ENCODE measurements at places on chromosomes 4 and X.

GRCh38 chr4:152176627-152177214 lies 359.2 kb downstream of the FBXW7 start:
- DNase-seq = no peak

- no peak for DNase-seq
Observed at GRCh38 chrX:22652596-22652995, 347.2 kb upstream of the DDX53 start.

- DNase-seq = no peak
Observed at GRCh38 chr4:108849611-108850168, 86.8 kb upstream of the ETNPPL start.

GRCh38 chrX:67692246-67692645 lies 148.4 kb downstream of the AR start:
- no peak for DNase-seq

DNA sequence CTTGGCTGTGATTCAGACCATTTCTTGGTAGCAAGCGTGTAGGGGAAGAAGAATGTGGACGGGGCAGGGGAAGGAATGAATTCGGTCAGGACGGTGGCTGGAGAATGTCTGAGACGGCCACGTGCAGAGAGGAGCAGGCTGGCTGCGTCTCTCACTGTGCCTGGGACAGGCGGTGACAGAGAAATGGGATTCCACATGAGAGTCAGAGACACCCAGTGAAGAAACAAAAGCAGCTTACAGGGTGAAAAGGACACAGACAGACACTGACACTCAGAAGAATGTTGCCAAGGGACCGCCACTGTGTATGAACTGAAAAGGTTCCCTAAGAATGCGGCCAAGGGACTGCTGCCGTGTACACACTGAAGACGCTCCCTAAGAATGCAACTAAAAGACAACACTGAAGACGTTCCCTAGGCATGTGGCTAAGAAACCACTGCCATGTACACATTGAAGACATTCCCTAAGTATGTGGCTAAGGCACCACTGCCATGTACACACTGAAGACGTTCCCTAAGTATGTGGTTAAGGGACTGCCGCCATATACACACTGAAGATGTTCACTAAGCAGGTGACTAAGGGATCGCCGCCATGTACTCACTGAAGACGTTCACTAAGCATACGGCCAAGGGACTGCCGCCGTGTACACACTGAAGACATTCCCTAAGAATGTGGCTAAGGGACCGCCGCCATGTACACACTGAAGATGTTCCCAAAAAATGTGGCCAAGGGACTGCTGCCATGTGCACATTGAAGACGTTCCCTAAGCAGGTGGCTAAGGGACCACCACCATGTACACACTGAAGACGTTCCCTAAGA lies 49.1 kb downstream of the DHRSX start:
- no peak for DNase-seq

GRCh38 chr4:170623899-170624298 lies 534.1 kb upstream of the AADAT start:
- DNase-seq = no peak

DNA sequence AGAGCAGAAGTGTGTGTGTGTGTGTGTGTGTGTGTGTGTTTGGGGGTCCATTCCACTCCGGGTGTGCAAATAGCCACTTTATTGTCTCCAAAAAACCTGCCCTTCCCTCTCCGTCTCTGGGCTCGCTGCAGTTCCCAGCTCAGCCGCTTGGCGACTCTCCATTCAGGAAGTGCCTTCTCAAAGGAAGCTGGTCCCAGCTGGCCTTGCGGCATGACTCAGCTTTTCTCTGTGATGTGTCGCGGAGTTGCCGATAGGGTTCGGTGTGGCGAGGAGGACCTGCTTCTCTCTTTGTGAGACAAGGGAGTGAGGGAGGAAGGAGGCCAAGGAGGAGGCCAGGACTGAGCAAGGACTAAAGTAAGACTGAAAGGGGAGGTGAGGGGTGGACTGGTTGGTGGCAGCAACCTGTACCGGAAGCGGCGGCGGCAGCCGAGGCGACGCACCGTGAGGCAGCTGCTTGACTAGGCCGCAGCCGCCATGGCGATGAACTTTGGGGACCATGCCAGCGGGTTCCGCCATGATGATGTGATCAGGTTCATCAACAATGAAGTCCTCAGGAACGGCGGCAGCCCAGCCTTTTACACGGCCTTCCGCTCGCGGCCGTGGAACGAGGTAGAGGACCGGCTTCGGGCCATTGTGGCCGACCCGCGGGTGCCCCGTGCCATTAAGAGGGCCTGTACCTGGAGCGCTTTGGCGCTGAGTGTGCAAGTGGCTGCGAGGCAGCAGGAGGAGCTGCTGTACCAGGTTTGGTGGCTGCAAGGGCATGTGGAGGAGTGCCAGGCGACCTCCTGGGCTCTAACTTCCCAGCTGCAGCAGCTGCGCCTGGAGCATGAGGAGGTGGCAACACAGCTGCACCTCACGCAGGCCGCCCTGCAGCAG lies at the start of gene TEX13C:
TSS of gene TEX13C (plus strand) at position 226 of the 876 bp plus-strand sequence. CDS start at position 475, 249 bp downstream.
- no peak for DNase-seq

- DNase-seq = no peak
Observed at GRCh38 chr4:13169731-13170525, 314.2 kb downstream of the RAB28 start.

DNA sequence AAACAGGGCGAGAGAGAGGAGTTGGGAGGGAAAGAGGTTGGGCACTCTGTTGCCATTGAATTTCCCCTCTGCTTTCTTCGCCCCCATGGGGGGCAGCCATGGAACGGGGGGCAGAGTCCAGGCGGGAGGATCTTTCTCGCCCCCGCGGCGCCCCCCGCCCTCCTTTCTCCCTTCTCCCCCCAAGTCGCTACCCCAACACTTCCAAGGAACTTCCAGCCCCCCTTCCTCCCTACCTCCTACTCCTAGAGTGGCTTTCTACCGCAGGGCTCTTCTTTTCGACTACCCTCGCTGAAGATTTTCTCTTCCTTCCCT lies 594 bp upstream of the STAG2 start:
- no peak for DNase-seq

GRCh38 chr4:114161809-114162208 lies 182.4 kb upstream of the ARSJ start:
- DNase-seq = no peak

GRCh38 chr4:156390599-156391324 lies 437.1 kb upstream of the CTSO start:
- no peak for DNase-seq

DNA sequence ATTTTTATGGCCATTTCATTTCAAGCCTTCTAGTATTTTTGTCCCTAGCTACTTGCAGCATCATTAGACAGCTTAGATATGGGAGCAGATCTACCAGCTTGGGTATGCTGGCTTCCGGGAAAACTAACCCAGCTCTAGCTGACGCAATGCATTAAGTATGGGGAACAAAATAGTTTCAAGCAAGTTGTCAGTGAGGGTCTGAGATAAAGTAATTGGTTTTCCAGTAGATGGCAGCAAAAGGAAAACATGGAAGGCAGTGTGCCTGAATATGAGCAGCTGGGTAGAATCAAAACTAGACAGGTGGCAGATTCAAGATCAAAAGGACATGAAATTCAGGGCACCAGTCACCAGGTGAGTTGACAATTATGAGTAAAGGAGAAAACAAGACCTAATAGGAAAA lies 340.9 kb upstream of the CTSO start:
- no peak for DNase-seq

GRCh38 chrX:68942104-68942503 lies 113.3 kb downstream of the EFNB1 start:
- no peak for DNase-seq

DNA sequence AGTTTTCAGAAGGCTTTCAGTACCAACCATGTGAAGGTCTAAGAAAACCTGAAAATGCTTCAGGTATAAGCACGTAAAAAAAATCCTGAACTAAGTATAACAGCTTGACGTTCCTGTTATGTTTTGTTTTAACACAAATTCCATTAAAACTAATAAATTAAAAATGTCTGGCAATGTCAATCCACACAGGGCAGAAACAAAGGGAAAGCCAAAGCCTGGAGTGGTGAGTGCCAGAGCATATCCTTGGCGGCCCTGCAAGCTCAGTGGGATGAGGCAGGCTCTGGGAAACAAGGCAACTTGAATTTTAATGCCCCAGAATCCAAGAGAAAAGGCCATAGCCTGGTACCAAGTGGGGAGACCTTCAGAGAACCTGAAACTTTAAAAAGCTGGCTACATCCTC lies 78.2 kb downstream of the EPHA5 start:
- DNase-seq = no peak

DNA sequence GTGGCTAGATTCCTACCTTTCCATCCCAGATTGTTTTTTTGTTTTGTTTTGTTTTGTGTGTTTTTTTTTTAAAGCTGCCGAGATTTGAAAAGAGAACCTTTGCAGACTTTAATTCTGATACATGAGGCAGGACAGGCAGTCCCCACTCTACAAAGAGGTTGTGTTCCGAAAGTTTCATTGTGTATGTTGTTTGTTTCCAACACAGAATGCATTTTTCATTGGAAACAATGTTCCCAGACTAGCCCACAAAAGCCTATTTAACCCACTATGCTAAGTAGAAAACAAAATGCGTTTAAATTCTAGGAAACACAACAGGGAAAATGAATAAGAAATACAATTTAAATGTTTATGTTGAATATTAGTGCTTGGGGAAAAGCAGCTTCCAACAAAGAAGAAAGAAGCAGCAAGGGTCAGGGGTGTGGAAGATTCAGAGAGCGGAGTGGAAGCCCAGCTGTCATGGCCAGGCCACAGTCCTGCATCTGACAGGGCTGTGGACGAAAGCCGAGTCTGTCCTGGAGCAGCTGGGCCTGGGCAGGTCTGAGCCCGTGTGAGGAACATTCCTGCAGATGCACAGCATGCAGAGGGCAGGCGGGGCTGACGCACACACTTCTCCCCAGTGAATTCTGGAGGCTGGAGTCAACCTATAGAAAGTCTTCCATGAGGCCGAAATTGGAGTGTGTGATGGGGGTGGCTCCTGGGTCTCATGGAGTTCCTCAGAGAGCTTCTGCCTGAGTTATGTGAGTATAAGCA lies 12.4 kb upstream of the SETD7 start:
- no peak for DNase-seq

- no peak for DNase-seq
Observed at GRCh38 chr4:7206911-7207567, 14.7 kb downstream of the SORCS2 start.

DNA sequence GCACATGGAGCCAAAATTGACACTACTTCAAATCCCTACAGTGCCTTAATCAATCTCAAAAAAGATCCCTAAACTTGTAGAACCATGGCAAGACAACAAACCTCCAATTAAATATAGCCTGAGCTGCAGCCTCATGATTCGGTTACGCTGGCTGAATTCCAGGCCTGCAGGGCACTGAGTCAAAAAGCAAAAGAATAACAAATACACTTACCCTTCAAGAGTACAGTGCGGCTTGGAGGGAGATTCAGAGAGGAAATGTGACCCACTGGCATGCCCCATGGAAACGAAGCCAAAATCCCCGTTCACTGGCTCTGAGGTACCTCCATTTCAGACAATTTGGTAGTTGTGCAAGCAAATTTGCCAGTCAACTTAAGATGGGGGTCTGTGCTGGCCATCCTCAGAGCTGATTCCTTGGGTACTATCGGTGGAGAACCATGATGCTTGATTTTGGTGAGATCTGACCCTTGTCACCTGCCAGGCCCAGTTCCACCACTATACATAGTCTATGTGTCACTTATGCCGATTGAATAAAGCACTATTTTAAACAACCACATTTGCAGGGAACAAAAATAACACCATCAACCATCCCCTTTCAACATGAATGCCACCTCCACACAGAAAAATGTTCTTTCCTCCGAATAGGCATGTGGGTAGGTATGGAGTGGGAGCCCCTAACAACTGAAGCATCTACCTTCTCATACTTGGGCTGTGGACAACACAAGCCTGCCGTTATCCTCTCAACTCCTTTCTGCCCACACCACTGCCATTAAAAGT lies 2.1 kb downstream of the C4orf54 start:
- no peak for DNase-seq

GRCh38 chr4:41933997-41934503 lies 1.2 kb upstream of the TMEM33 start:
- no peak for DNase-seq
